ENCODE measurements at places on chromosomes 1 and 21.
A peak's percentile ranks its signal among the peaks of the same experiment; 100 is the strongest.

GRCh38 chr1:233022246-233022645 is 71.8 kb downstream of the NTPCR start:
- DNase-seq: no peak

- DNase-seq: peak; percentile 68
Observed at GRCh38 chr1:222754366-222755139, 17.6 kb downstream of the FAM177B start.

- no peak for DNase-seq
Observed at GRCh38 chr1:107952989-107953388, 12.0 kb downstream of the VAV3 start.

DNA sequence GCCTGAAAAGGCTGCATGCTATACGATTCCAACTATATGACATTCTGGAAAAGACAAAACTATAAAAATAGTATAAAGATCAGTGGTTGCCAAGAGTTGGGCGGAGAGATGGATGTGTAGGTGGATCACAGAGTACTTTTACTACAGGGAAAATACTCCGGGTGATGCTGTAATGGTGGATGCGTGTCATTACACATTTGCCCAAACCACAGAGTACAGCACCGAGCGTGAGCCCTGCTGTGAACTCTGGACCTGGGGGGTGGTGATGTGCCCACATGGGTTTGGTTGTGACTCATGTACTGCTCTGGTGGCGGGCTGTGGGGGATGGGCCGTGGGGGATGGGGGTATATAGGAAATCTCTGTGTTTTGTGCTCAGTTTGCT is 162.7 kb upstream of the COL6A1 start:
- DNase-seq: no peak

- DNase-seq: no peak
Observed at GRCh38 chr21:30044447-30045064, 104.8 kb upstream of the GRIK1 start.

- DNase-seq: no peak
Observed at GRCh38 chr1:180952657-180953013, 39.9 kb downstream of the KIAA1614 start.

GRCh38 chr21:46033410-46034400 is 52.1 kb downstream of the COL6A1 start:
- no peak for DNase-seq

DNA sequence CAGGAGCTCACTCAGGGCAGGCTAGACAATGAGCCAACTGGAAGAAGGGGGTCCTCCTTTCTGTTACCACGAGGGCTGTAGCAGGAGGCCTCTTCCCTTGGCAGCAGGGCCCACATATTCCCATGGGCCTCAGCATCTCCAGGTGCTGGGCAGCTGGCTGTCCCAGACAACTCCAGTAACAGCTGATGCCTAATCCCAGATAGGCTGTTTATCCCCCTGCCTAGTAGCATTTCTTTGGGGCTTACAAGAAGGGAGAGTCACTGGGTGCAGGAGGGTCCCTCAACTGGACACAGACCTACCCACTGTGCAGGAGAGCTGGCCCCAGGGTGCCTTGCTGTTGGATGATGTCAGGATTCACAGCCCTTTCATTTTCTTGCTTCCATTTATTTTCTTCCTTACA is 278.2 kb downstream of the DSCAM start:
- DNase-seq: no peak

DNA sequence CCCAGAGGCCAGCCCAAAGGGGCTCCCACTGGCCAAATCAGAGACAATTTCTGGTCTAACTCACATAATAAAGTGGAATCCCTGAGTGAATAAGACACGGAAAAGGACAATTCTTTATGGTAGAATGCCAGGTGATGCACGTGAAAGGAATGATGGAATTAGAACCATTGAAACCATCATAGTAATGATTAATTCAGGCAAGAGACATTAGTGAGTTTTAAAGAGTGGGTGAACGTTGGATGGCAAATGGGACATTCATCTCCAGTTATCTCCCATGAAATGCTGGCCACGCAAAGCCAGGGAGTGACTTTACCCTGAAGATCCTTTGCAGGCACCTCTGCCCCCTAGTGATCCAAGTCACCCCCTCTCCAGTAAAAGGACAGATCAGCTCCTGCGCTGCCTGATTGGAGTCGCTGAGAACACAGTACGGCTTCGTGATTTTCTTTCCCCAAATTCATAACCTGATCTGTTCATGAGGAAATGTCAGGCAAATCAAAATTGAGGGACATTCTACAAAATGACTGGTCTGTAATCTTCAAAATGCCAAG is 87.5 kb downstream of the AJAP1 start:
- DNase-seq: no peak

- DNase-seq: no peak
Observed at GRCh38 chr21:34996304-34997101, 52.6 kb downstream of the RUNX1 start.

DNA sequence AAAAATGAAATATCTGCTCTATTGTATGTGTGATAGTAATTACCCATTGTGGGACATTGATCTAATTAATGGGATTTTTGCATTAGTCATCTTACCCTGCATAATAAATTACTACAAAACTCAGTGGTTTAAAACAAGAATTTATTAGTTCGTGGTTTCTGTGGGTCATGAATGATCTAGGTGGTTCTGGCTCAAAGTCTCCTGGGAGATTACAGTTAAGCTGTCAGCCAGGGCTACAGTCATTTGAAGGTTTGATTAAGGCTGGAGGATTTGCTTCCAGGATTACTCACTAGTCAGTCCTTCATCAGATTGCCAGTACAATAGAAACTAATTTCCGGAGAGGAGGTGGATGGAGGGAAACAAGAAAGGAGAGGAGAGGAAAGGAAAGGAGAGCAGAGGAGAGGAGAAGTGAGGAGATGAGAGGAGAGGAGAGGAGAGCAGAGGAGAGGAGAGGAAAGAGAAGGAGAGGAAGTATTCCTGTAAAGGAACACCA is 60.4 kb upstream of the TNFSF4 start:
- no peak for DNase-seq

GRCh38 chr1:119347858-119348257 is 20.7 kb upstream of the HAO2 start:
- no peak for DNase-seq

DNA sequence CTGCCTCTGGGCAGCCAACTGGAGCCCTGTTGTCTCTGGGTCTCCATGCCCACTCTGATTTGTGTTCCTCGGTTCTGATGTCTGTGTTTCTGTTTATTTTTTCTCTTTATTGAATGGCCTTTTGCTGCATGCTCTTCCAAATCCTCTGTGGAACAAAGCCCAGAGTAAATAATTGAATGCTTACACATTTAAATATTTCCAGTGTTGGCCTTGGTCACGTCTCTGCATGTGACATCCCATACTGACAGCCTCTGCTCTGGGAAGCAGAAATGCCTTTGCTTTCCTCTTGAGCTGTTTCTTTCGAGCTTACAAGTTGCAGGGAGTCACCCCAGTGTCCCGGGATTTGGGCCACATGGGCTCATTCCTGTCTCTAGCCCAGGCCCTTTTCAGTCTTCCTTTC is 267.9 kb downstream of the PTPRU start:
- no peak for DNase-seq

DNA sequence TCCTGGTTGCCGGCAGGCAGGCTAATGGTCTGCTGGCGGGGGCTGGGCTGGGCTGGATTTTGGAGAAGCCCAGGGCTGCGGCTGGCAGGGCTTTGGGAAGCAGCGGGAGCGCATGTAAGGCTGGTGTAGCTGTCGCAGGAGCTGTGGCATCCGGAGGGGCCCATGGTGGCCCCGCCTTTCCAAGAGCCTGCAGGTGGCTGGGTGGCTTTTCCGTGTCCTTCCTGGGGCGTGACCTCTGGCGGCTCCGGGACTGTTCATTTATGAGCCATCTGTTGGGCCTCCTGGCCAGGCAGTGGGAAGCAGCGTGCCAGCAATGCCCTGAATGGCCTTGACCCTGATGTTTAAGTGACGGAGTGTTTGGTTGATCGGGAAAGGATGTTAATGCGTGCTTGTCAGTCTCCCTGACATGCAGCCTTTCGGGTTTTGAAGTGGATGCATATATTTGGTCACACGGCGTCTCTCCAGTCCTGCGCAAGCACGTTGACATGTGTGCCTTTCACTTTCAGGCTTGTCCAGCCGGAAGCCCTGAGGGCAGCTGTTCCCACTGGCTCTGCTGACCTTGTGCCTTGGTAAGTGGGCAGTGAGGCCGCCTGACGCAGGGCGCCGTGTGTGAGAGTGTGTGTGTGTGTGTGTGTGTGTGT is 38.5 kb downstream of the AGPAT3 start:
- DNase-seq: peak; percentile 69

DNA sequence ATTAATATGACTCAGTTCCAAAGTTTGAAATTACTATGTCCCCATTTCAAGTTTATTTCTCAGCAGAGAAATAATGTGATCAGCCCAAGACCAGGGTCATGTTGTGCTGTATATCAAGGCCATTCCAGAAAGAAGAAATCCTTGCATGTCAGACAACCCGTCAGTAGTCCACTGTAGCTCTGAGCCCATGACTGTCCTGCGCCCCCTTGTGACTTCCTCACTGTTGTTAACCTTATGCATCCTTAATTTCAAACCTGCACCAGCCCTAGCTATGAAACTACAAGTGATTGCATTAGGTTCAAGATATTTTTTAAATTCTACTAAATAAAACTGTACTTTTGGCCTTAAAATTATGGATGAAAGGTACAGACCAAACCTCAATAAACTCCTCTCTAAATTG is 133.0 kb downstream of the LRRC7 start:
- DNase-seq: no peak

DNA sequence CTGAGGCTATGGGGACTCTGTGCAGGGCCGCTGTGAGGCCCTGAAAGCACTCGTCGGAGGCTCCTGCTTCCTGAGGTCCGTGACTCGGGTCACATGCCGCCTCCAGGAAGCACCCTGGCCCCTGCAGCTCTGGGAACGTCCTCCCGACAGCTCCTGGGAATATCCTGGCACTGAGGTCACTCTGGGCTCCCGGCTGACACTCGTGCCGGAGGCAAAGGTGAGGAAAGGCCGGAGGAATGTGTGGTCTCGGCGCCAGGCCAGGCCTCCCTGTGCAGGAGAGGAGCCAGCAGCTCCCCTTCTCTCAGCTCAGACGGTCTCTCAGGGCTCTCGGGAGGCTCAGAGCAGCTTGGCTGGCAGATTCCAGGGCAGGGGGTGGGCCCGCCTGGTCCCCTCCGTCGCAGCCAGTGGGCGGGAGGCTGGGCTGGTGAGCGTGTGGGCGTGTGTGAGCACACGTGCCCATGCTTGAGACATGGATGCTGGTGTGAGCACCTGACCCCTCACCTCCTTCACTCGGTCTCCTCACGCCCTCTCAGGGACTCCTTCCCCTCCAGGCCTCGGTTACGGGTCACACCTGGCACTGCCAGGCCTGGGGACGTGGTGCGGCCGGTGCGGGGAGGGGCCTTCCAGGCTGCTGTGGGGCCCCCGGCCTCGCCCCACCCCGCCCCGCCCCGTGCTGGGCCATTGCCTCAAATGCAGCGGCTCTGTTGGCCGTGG is 5.5 kb upstream of the RNF223 start:
- peak; percentile 65 for DNase-seq

GRCh38 chr1:196063952-196064351 is 544.3 kb downstream of the KCNT2 start:
- DNase-seq: no peak

GRCh38 chr1:93629101-93630059 is 52.3 kb downstream of the BCAR3 start:
- no peak for DNase-seq

GRCh38 chr1:48002142-48002541 is 5.0 kb upstream of the TRABD2B start:
- DNase-seq: no peak
